ENCODE measurements at places on chromosomes 3 and 15.

- no peak for DNase-seq
Observed at GRCh38 chr3:94647131-94647530, 584.3 kb downstream of the NSUN3 start.

GRCh38 chr15:95247071-95247984, 1016.0 kb downstream of the MCTP2 start:
- DNase-seq: no peak

DNA sequence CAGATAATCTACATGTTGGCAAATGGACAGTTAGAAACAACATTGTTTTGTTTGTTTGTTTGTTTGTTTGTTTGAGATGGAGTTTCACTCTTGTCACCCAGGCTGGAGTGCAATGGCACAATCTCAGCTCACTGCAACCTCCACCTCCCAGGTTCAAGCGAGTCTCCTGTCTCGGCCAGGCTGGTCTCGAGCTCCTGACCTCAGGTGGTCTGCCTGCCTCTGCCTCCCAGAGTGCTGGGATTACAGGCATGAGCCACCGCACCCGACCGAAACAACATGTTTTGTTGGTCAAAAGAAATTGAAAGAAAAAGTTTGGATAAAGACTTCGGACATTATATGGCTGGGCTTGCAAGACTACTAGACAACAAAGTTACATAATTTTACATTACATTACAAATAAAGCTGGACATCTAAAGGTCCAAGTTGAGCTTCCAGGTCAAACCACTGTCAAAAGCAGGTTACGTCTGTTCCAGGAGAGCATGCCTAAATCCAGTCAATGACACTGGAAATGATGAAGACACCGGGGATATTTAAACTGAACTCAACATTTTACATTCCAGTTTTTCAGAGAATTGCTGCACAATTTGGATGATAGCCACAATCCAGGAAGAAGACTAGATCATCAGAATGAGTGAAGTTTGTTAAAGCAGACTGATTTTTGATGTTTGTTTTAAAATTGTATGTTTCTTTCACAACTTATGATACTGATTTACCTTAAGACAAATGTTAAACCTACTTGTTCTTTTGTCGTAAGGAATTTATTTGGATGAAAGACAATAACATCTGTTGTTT, 18.6 kb downstream of the SERP1 start:
- DNase-seq: no peak

- no peak for DNase-seq
Observed at GRCh38 chr15:77981281-77982126, 96.0 kb downstream of the TBC1D2B start.

DNA sequence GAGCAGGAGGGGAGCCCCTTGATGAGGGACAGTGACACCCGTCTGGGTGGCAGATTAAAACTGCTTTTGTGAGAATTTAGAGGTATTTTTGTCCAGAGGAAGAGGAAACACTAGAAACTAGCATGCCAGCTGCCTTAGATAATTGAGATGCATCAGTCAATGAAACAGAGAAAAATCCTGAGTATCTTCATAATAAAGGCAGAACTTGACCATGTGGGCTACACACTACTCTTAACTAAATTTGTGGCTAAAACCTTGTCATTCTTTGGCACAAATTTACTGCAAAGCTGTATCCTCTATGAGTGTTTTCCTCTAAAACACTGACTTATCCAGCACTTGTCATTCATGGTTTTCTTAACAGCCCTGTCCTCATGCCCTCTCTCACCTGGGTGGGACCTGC, 259.7 kb upstream of the TPM1 start:
- DNase-seq: no peak

DNA sequence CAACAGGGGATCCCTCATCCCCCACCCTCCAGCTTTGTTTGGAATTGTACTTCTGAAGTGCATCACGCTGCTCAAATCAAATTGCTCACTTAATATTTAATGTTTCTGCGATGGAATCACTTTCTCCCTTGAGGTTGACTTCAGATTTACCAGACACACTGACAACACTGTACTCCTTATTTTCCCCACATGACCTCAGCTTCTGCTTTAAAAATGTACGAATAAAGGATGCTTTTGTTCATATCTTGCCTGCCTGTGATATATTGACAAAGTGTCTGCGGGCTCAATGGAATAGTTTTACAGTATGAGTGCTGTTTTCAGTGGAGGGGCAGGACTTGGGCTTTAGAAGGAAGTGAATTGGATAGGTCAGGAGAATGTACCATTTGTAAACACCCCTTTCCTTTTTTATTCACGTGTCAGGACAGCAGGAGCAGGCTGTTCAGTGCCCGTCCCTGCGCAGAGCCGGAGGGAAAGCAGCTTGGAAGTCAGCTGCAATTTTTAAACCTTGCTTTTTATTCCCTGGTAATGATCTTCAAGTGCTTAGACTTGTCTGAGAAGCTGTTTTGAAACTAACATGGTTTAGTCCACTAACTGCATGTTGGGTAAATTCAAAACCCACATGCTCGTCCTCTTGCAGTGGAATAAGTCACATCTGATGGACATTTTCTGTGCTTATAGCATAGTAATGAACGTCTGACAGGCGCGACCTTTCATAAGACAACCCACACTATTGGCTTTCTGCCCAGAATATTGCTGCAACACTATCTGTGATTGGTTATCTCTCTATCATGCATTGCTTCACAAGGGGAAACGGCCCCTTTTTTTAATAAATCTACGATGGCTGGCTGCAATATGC, 29.9 kb downstream of the MBNL1 start:
- DNase-seq: no peak

GRCh38 chr3:138438896-138439295, 4.5 kb downstream of the ESYT3 start:
- no peak for DNase-seq

DNA sequence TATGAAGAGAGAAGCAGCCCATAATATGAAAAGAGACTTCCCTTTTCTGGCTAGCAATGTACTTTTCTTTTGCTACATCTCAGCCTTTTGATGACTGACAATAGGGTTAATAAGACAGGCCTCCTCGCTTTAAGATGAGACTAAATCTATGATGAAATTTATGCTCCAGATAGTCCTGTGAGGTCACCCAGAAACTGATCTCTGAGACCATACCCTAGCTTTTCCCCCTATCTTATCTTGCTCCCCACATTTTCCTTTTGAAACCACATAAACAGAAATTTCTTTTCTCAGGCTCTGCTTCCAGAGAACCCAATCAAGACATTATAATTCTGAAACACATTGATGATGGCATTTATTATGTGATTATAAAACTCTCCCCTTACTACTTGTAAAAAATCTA, 168.8 kb upstream of the CADM2 start:
- DNase-seq: no peak

DNA sequence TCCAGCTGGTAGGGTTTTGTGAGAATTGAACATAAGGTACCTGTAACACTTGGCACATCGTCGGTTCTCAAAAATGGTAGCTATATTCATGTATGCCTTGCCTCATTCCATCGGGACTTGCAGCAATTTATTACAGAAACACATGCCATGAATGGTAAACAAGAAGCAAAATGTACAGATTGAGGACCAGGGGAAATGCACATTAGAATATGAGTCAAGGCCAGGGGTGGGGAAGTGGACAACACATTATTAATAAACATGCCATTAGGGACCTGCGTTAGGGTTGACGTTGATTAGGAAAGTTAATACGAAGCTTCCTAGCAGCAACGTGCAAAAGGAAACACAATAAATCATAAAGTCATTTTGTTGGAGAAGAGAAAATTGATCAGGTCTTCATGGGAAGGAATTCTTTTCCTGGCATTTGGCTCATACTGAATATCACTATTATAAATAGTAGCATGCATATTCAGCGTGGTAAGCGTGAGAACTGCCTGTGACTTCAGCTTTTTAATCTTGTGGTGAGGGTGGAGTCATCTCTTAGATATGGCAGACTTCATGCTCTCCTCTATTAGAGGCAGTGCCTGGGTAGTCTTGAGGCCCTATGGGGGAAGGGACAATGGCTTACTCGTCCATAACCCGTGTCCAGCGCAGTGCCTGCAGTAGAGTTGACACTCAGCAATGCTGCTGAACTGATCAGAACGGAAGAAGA, 184.9 kb downstream of the SV2B start:
- no peak for DNase-seq

- DNase-seq: no peak
Observed at GRCh38 chr3:170226426-170226960, 4.3 kb downstream of the PRKCI start.

DNA sequence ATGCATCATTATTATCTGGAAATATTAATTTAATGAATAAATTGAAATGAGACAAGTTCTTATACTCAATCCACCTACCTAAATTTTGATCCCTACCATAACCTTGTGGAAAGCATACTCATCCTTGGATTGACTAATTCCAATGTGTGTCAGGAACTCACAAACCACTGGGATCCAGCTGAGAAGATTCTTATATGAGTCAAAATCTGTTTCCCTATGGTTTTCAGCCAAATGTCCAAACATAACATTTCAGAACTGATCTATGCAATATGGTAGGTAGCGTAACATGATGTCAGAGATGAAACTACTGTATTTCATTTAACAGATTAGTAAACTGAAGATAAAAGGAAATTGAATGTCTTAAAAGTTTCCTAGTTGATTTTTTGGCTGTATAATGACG, 250.0 kb downstream of the PLOD2 start:
- DNase-seq: no peak

DNA sequence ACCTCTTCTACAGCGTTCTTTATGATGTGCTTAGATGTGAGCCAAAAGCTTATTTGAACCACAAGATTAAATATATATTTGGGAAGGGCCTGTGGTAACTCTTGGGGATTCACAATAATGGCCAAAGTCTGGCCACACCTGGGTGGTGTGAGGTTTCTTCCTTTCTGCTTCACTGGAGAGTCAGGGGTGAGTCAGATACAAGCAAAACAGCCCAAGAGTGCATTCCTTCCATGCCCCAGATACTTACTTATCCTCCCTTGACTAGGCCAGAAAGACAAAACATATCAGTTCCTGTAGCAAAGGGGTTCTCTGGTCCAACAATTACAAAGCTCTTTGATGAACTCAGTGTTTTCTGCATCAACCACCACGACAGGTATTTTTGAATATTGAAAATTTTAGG, 941 bp downstream of the ZBED2 start:
- DNase-seq: no peak

GRCh38 chr3:73508330-73508954, 116.3 kb downstream of the PDZRN3 start:
- DNase-seq: peak; percentile 63

DNA sequence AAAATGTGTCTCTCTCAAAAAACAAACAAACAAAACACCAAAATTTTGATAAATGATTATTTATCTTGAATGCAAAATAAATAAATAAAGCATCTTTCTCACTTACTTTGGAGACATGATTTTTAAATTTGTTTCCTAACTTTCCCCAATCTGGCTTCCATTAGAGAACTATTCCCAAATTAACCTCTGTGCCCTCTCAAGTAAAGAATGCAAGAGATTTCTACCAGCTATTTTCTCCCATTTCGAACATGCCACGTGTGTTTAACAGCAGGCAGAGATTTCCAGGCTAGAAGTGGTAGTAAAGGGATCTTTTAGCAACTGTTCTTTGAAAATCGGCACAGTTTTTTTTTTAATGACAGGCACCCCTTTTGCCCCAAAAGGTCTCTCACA, 269.1 kb downstream of the SHQ1 start:
- DNase-seq: no peak

- DNase-seq: no peak
Observed at GRCh38 chr15:49320351-49320750, 102.7 kb upstream of the FGF7 start.

GRCh38 chr3:129341331-129342141, 62.9 kb downstream of the HMCES start:
- DNase-seq: no peak

DNA sequence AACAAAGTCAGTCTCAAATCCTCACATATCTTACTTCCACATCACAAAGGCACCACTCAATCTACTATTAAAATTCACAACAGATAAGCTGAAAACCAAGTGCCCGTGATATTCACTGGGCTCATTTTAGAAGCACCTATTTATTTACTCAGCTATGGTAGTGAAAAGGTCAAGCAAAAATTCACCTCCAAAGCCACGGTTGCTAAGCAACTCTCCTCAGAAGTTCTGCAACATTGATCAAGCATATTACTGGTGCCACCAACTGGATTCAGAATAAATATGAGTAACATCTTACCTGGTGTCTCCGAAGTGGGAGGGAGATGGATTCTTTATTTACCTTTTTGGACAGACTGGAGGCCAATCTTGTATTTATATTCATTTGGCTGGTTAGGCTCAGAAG, 714.8 kb downstream of the FHIT start:
- no peak for DNase-seq

DNA sequence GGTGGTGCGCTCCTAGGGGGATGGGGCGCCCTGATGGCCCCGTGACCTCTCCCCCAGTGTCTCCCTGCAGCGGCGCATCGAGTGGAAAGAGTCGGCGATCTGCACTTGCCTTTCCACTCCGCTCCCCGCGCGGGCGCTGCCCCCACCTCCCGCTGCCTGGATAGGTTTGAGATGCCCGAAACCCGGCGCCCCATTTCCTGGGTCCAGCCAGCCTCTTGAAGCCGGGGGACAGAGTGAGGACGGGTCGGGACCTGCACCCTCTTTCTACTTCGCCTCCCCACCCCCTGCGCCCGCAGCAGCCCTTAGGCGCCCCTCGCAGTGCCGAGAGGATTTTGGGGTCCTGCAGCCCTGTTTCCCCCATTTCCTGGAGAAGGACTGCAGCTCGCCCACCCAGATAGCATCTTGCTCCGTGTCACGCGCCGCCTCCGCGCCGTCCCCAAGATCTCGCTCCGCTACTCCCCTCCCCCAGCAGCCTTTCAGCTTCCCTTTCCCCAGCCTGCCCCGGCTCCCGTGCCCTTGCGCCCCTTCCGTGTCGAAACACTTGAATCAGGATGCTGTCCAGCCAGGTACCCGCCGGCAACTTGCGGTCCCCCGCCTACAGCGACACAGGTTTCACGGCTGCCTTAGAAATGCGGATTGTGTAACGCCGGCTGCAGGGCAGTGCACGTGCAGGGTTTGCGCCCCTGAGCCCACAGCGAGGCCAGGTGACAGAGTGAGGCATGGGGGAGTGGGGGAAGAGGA, 519 bp downstream of the ABHD6 start:
- peak; percentile 8 for DNase-seq

GRCh38 chr15:42059661-42060476, 34.5 kb downstream of the PLA2G4D start:
- DNase-seq: no peak

DNA sequence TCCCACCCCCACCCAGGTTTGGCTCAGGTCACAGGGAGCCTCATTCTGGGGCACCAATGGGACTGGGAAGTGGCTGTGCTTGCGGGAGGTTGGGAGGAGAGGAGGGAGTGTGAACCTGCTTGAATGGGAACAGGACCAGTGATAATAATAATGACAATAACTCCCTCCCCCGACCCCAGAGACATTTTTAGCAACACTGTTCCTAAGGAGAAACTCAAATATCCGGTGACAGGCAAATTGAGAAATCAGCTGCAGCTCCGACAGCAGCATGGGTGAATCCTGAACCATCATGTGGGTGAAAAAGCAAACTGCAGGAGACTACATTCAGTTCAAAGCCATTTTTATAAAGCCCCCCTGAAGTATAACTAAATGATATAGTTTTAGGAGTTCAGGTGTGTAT, 11.6 kb upstream of the RPL29 start:
- no peak for DNase-seq

Measured in NCI-H1930 (cell line).